ENCODE measurements at places on chromosomes 12 and 14. TPM values are rescaled to one million over a fixed set of nuclear protein-coding genes. Genes with fewer than 3 reads are reported as not detected.

Gene LRRK2
- polyA plus RNA-seq, result 8.1 TPM

Gene AKAP5
- polyA plus RNA-seq, result 0.16 TPM

Gene DENND5B
- 13.9 TPM for polyA plus RNA-seq

Gene TPPP2
- polyA plus RNA-seq, result 0.62 TPM

Gene ASCL1
- polyA plus RNA-seq, result 0.12 TPM

Gene NANOG
- not detected for polyA plus RNA-seq

Gene ASIC1
- polyA plus RNA-seq, result 3.0 TPM

Gene RPS6KA5
- polyA plus RNA-seq, result 5.2 TPM

Gene PMCH
- polyA plus RNA-seq, result not detected

Gene MSI1
- polyA plus RNA-seq, result 1.8 TPM

Gene FGD6
- 4.5 TPM for polyA plus RNA-seq

Gene EFS
- polyA plus RNA-seq, result 22.2 TPM

Gene SLC25A21
- 0.90 TPM for polyA plus RNA-seq

Gene ZFYVE26
- polyA plus RNA-seq, result 22.2 TPM

Gene LIN7A
- polyA plus RNA-seq, result 5.8 TPM

Gene PLXNC1
- 13.9 TPM for polyA plus RNA-seq

Gene VRK1
- 7.8 TPM for polyA plus RNA-seq

Gene SCARB1
- 59.4 TPM for polyA plus RNA-seq

Gene RERG
- polyA plus RNA-seq, result 96.8 TPM

Gene GPR135
- 4.6 TPM for polyA plus RNA-seq

Gene BEGAIN
- polyA plus RNA-seq, result 1.9 TPM

Gene ZDHHC17
- polyA plus RNA-seq, result 27.1 TPM

Gene DDN
- polyA plus RNA-seq, result 0.28 TPM

Gene CDC42BPB
- polyA plus RNA-seq, result 54.1 TPM

Gene GRIN2B
- 0.05 TPM for polyA plus RNA-seq

Gene PIWIL1
- polyA plus RNA-seq, result not detected

Gene INSM2
- not detected for polyA plus RNA-seq

Gene TAS2R31
- polyA plus RNA-seq, result 0.61 TPM

Gene SLC5A8
- polyA plus RNA-seq, result 0.10 TPM

Gene NPFF
- polyA plus RNA-seq, result not detected

Gene IFI27
- 119 TPM for polyA plus RNA-seq

Gene C12orf54
- polyA plus RNA-seq, result 0.67 TPM

Gene COQ5
- polyA plus RNA-seq, result 32.7 TPM

Gene NEDD8
- 301 TPM for polyA plus RNA-seq

Gene KCNMB4
- 4.0 TPM for polyA plus RNA-seq

Gene APOF
- polyA plus RNA-seq, result not detected

Gene ZNF664
- 52.5 TPM for polyA plus RNA-seq

Gene PSMC6
- 62.4 TPM for polyA plus RNA-seq

Gene TAS2R46
- not detected for polyA plus RNA-seq

Gene RAD9B
- polyA plus RNA-seq, result 1.1 TPM

Gene PLEKHG7
- polyA plus RNA-seq, result not detected

Gene P2RX2
- polyA plus RNA-seq, result 0.11 TPM

Gene SPX
- 0.17 TPM for polyA plus RNA-seq

Gene CAPZA3
- not detected for polyA plus RNA-seq

Gene OTX2
- polyA plus RNA-seq, result not detected

Gene FBXW8
- polyA plus RNA-seq, result 7.4 TPM

Gene RPL10L
- not detected for polyA plus RNA-seq

Gene LETMD1
- polyA plus RNA-seq, result 122 TPM

Gene TEX52
- not detected for polyA plus RNA-seq

Gene RNFT2
- 1.6 TPM for polyA plus RNA-seq

Gene PPFIA2
- 0.99 TPM for polyA plus RNA-seq

Gene KCNC2
- not detected for polyA plus RNA-seq
